ENCODE measurements at places on chromosomes 3 and 15.

DNA sequence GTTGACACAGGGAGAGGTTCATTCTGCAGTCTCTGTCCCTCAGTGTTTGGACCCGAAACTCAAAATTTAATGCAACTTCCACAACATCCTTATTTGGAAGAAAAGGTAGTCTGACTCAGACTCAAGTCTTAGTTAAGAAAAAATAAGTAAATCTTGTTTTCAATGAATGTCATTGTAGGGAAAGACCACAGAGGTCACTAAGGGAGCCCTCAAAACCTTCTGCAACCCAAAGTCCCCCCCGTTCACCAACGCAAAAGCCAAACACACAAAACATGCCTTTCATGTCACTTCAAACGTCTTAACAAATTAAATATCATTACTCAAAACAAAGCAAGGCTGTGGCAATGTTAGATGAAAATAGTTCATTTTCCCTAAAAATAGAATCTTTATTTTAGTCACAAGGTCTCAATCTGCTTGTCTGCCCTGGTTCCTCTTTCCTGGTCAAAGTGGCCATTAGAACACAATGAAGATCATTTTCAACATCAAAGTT is 20.9 kb upstream of the SSUH2 start:
- no peak for DNase-seq

GRCh38 chr15:80841541-80841940 is 62.4 kb downstream of the CEMIP start:
- DNase-seq, result no peak

- DNase-seq, result no peak
Measured at GRCh38 chr3:48581621-48582481, 13.3 kb downstream of the COL7A1 start.

- peak; percentile 53 for DNase-seq
Measured at GRCh38 chr3:33131331-33132018, 17.7 kb downstream of the CRTAP start.

DNA sequence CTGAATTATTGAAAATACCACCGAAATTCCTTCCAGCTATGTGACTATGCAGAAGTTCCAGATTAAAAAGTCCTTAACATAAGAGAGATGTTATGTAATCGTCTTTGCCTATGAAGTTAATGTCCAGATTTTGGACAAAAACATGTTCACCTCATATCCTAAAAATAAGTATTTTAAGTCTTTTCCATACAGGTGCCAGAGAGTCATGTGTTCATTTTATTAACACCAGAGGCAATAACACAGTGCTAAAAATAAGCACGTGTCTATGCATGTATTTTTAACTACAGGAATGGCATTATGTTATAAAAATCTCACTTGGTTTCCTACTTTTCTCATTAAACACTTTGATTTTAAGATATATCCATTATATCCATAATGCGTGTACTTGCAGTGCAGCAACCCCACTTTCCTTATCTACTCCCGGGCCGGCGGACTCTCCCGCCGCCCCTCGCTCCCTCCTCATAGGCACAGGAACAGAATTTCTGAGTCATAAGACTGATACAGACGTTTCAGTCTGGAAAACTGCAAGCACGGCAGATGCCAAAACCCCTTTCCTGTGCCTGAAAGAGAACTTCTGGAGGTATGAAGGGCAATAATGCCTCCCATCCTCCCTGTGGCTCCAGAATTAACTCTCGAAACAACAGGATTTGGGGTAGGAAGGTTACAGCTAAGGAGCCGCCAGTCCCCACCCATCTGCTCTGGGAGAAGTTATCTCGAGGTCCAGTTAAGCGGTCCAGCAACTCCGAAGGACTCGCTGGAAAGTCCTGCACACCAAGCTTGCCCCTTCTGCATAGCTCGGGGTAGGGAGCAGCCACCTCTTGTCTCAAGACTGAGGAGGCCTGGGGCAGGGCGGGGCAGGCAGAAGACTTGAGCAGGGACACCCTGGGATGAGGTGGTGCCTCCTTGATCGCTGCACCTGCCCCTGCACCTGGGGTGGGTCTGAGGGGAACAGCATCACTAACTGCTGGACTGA is 22.3 kb upstream of the PSTPIP1 start:
- DNase-seq, result no peak

GRCh38 chr3:126294211-126294808 is 62.9 kb downstream of the KLF15 start:
- no peak for DNase-seq

DNA sequence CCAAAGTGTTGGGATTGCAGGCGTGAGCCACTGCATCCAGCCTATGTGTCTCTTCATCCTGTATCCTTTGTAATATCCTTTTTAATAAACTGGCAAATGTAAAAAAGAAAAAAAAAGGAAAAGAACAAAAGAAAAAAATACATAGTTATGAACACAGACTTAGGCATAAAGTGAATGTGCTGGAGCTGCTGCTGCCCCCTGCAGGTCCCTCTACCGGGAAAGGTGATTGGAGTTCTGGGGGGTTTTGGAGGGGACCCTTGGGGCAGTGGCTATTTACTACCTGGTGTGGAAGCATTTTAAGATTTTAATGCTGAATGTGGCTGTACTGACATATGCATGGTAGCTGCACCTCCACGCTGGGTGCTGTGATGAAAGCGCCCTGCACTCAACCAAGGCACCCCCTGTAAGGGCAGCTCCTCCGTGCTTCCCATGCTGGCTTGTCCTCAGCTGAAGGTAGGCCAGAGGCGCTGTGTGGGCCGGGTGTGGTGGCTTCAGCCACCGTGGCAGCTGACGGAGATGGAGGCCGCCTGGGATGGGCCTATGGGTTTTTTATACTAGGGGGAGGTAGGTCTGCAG is 49.9 kb downstream of the RPLP1 start:
- DNase-seq, result no peak

GRCh38 chr15:72233769-72234168 is 2.8 kb upstream of the PKM start:
- DNase-seq, result no peak

- peak; percentile 30 for DNase-seq
Measured at GRCh38 chr15:39583596-39584265, 2.9 kb downstream of the THBS1 start.

- DNase-seq, result no peak
Measured at GRCh38 chr3:132595014-132595413, 2.1 kb upstream of the ACKR4 start.

DNA sequence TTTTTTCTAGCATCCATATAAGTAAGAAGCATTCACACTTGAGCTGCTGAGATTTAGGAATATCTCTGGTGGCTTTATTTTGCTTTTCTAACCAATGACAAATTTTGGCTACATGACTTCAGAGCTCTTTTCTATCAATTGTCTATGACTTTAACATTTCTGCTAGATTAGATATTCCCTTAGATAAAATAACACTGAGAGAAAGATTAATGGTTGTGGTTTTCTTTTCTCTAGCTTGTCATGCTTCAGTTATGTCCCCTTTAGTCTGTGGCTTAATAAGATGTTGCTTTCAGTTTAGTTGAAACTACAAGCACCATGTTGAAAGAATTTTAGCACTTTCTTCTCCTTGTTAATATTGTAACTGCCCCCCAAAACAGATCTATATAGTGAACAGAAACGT is 665.6 kb upstream of the CCDC54 start:
- no peak for DNase-seq

DNA sequence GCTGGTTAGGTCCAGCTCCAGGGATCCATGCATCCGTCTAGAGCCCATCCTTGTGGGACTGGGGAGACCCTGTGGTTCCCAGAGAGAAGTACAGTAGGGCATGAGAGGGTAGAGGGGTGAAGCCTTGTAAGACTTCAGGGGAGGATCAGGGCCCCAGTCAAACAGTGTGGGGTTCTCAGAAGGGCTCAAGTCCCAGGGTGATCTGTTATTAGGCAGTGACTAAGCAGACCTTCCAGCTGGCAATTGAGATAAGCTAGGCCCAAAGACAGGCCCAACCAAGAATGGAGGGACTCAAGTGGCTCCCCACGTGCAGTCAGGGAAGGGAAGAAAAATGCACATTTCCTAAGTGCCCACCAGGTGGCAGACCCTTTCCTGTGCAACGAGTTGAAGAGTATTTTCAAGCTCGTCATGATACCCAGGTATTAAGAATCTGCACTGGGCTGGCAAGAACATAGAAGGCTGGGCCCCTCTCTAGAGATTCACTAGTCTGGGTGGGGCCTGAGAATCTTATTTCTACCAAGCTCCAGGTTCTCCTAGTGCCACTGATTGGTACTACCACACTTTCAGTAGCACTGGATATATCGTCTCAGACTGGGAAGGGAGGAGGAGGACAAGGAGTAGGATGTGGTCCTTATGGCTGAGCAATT is 240.8 kb downstream of the NR1D2 start:
- peak; percentile 4 for DNase-seq

DNA sequence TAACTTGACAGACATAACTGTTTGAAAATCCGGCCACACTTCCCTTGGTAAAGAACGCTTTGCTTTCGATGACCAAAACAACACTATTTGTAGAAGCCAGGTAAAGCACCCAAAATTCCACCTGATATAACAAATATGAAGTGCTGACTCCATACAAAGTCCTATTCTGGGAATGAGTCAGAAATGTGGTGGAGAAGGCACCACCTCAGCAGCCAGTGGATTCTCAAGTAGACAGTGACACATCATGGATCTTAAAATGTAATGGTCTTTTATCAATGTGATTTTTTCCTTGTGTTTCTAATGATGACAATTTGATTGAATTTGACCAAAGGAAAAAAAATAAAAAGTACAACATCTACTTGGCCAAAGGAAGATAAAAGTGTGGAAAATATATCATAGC is 135.0 kb upstream of the WNT5A start:
- no peak for DNase-seq

GRCh38 chr15:39473298-39473947 is 107.5 kb upstream of the THBS1 start:
- DNase-seq, result no peak

DNA sequence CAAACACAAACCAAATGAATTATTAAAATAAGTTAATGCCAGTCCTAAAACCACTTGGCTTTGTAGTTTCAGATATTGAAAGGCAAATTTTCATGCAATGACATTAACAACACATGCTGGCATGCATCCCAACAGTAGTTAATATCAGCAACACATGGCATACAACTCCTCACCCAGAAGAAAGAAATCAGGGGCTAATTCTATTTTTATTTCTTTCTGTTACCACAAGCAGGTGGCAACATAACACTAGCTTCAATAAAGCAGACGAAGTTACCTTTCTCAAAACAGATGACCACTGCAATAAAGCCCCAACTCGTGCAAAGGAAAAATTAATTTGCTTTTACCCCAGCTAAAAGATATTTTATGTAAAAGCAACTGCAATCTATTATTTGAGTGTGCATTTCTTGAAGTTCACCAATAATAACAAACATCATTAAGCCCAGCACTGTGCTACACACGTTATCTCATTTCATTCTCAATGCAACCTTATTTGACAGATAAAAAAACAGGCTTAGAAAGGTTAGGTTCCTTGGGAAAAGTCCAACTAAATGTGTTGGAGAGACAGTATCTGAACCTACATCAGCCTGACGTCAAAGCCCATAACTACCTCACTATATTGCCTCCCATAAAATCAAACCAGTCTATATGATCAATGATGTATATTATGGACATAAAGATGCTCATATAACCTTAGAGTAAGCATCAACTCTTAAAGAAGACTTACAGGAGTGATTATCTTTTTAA is 2.8 kb downstream of the TOP2B start:
- DNase-seq, result peak; percentile 10

GRCh38 chr15:42772144-42772543 is 35.2 kb upstream of the CDAN1 start:
- DNase-seq, result no peak

All from CD4-positive, alpha-beta T cell treated with Interleukin-21 for 1 hour (primary cell).